Femur (tissue), 1 donor: ENCODE measurements at places on chromosomes 2 and 18.

DNA sequence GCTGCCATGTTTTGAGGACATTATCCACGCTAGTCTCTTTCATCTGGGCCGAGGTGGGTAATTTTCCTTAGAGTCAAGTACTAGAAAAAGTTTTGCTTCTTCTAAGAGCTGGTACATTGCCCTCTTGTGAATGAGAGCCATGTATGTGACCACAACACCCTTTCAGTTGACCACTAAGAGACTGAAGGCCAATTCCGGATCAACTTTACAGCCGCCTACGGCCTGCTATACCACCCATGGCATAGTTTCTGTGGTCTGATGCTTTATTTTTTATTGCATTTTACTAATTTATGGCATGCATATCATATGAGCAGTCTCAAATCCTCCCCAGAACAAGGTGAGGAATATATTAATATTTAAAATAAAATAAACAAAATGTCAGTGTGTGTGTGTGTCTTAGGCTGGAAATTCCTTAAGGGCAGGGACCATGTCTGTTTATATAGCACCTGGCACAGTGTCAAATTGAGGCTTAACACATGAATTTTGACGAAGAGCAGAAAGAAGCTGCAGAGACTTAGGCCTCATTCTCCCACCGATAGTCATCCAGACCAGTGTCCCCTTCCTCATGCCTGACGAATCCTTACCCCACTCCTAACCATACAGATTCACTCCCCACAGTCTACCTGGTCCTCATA is 35.4 kb downstream of the PSD4 start:
- no peak for DNase-seq

DNA sequence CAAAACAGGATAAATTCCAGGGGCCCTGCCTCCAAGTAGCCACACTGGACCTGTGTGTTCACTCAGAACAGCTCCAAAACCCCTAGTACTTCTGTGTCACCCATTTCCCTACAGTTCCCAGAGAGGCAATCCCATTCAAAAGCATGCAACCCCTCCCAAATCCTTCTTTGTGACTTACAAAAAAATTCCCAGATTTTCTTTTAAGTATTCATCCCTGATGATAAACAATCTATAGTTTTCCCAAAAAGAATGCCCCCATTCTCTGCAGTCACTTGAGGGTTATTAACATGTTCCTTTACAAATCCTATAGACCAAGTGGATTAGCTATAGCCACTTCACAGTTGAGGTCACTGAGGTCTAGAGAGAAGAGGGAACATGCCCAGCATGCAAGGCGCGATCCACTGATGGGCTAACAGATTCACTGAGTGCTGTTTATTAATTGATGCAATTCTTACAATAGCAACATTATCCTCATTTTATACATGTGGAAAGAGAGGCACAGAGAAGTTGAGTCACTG is 85.4 kb downstream of the MYL12B start:
- DNase-seq, result no peak

DNA sequence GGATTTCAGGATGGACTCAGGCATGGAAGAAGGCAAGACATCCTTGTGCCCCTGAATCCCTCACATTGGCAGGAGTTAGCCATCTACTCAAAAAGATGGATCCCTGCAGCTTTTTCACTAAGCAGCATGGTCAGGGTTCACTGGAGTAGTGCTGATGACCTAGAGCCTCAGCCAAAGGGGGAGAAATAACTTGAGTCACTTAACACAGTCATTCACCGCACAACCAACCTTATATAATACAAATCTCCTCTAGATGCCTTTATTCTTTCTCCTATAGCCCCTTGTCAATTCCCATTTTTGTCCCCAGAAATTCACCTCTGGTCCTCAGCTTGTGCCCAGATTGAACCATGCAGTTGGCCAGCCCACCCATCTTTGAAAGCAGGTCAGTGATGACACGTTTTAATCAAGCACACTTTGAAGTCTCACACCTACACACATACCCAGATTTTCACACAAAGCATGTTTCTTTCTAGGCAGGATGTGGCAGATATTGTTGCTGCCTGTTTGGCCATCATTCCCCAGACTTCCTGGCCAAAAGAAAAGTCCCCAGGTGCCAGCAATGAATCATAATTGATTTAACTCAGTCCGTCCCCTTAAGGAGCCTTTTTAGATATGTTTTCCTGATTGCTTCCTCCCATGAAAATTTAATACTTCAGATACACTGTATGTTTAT is 84.2 kb downstream of the LBH start:
- DNase-seq, result no peak

DNA sequence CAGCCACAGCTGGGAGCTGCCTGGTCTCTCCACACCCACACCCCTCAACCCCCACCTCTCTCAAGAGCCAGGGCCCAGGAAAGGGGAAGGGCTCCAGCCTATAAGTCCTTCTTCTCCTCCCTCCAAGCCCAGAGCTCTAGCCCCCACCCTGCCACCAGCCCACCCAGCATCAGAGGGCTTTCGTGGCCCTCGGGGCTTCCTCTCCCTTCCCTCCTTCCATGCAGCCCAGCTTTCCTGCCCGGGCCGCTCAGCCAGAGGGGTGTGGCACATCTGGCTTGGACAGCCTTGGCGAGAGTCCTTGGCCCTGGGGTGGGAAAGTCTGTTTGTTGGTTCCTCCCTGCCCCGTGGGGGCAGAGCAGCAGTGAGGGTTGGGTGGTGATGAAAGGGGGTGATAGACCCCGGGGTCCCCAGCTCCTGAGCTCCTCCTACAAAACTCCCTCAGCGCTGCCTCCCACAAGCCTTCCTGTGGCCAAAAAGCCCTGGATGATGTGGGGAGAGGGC is 7.0 kb downstream of the TNS1 start:
- DNase-seq, result peak; percentile 82

GRCh38 chr2:240990726-240991377 is 7.6 kb upstream of the SNED1 start:
- peak; percentile 11 for DNase-seq

- DNase-seq, result no peak
Observed at GRCh38 chr2:223166983-223167650, 115.1 kb downstream of the KCNE4 start.

- no peak for DNase-seq
Observed at GRCh38 chr2:106193690-106193976, 468 bp downstream of the UXS1 start.

- no peak for DNase-seq
Observed at GRCh38 chr2:239801404-239802184, 223.5 kb downstream of the NDUFA10 start.
